ENCODE measurements at places on chromosomes 2 and 18.
A peak's percentile ranks its signal among the peaks of the same experiment; 100 is the strongest.

- no peak for DNase-seq
Observed at GRCh38 chr18:6118080-6118479, 222.8 kb upstream of the TMEM200C start.

GRCh38 chr2:119476301-119477112 is 44.9 kb downstream of the TMEM37 start:
- DNase-seq, result peak; percentile 16

GRCh38 chr2:225004597-225004996 is 37.7 kb downstream of the DOCK10 start:
- no peak for DNase-seq

- DNase-seq, result no peak
Observed at GRCh38 chr2:110869472-110870446, 137.4 kb downstream of the ACOXL start.

DNA sequence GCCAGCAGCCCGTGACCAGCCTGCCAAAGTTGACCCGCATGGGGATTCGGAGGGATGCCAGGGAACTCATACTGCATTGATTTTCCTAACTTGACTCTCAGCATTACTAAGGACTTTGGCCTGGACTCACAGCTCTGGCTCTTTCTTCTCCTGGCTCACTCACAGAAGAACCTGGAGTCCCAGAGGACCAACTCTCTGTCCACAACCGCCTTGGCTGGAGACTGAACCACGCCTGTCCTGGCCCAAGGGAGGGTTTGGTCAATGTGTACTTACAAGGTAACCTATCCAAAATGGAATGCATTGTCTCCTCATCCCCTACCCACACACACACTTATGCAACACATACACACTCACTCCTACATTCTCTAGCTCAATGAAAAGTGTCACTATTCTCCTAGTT is 135.6 kb upstream of the KLHL29 start:
- DNase-seq, result no peak

DNA sequence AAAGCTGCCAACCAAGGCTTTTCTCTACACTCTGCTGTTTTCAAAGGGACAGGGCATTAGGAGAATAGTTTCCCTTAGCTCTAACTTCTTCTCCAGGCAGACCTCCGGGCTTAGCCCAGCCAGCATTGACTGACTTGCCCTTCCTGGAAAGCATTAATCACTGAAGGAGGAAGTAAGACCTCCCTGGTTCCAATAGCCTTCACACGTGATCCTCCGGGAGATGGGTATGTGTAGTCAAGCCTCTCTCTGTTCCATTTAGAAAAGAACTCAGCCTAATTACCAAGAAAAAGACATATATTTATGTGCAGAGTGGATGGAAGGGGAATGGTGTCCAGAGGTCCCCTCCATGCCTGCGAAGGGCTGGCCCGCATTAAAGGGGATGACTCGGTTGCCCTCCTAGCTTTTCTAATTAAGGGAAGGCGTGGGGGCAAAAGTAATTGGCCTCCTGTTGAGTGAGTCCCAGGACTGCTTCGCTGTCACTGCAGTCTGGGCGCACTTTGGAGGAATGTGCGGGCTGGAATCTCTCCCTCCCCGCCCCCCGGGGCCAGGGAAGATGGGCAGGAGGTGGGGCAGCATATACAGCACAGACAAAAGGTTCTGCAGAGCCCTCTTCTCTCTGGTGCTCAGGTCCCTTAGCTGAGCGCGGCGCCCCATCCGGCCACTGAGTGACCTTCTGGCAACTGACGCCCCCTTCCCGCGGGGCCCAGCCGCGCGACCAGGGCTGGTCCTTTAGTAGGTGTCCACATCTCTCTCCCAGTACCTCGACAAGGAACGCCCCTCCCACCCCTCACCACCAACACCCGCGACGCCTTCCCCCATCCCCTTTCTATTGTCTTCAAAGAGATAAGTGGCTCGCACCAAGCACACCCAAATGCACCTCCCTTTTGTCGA is 686.0 kb downstream of the NRXN1 start:
- DNase-seq, result no peak
